ENCODE measurements at places on chromosomes 3 and 15. TPM values are rescaled to one million over a fixed set of nuclear protein-coding genes. Genes with fewer than 3 reads are reported as not detected.

GRCh38 chr3:111737706-111738086 lies 121.4 kb upstream of the PHLDB2 start:
- H3K36me3 ChIP-seq: no peaks in the 10 kb centered on the region
- H3K27me3 ChIP-seq: no peaks in the 10 kb centered on the region
- H3K4me1 ChIP-seq: no peaks in the 10 kb centered on the region
- no peak for DNase-seq
- H3K4me3 ChIP-seq: no peak overlapping the region

DNA sequence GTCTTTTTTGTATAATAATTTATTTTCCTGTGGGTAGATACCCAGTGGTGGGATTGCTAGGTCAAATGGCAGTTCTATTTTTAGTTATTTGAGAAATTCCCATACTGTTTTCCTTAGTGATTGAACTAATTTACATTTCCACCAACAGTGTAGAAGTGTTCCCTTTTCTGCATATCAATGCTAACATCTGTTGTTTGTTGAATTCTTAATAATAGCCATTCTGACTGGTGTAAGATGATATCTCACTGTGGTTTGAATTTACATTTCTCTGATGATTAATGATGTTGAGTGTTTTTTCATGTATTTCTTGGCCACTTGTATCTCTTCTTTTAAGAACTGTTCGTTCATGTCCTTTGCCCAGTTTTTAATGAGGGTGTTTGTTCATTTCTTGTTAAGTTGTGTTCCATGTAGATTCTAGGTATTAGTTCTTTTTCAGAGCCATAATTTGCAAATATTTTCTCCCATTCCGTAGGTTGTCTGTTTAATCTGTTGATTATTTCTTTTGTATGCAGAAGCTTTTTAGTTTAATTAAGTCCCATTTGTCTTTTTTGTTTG lies 713.3 kb upstream of the EPHA6 start:
- no peak overlapping the region for H3K4me3 ChIP-seq
- H3K36me3 ChIP-seq: no peaks in the 10 kb centered on the region
- no peak for DNase-seq
- no peaks in the 10 kb centered on the region for H3K27me3 ChIP-seq
- H3K27ac ChIP-seq: no peak overlapping the region
- no peaks in the 10 kb centered on the region for H3K4me1 ChIP-seq

- H3K4me3 ChIP-seq: no peak overlapping the region
- no peaks in the 10 kb centered on the region for H3K36me3 ChIP-seq
- no peak for DNase-seq
- H3K27ac ChIP-seq: no peak overlapping the region
- H3K4me1 ChIP-seq: no peaks in the 10 kb centered on the region
These were observed 141.9 kb downstream of the BBX start for GRCh38 chr3:107664614-107665013.

GRCh38 chr3:13288732-13289718 lies 131.1 kb downstream of the NUP210 start:
- H3K27me3 ChIP-seq: peaks cover 13% of the 10 kb centered on the region
- H3K36me3 ChIP-seq: no peaks in the 10 kb centered on the region
- H3K27ac ChIP-seq: no peak overlapping the region
- no peak overlapping the region for H3K4me3 ChIP-seq
- H3K4me1 ChIP-seq: no peaks in the 10 kb centered on the region

DNA sequence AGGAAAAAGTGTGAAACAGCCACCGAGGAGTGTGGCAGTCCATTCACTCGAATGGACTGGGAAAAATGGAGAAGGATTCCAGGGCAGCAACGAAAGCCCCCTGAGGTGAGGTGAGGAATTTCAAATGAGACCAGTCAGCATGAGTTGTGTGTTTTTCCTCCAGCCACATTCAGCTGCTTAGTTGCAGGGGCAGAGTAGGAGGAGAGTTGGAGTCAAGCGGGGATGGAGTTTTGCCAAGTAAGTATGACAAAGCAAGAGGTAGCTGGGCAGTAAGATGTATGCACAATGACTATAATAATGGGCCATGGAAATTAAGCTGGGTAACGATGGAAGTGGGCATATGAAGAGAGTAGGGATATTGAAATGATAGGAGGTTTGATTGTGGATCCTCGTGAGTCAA lies 64.4 kb downstream of the CCDC54 start:
- H3K36me3 ChIP-seq: no peaks in the 10 kb centered on the region
- H3K4me3 ChIP-seq: no peak overlapping the region
- no peaks in the 10 kb centered on the region for H3K27me3 ChIP-seq
- no peaks in the 10 kb centered on the region for H3K4me1 ChIP-seq
- DNase-seq: no peak

GRCh38 chr3:122691195-122691594 lies 10.6 kb downstream of the PARP14 start:
- H3K27ac ChIP-seq: no peak overlapping the region
- no peaks in the 10 kb centered on the region for H3K27me3 ChIP-seq
- no peak overlapping the region for H3K4me3 ChIP-seq

GRCh38 chr3:129596194-129597086 lies 10.0 kb downstream of the PLXND1 start:
- no peaks in the 10 kb centered on the region for H3K27me3 ChIP-seq
- peak; percentile 67 for DNase-seq
- peak overlapping the region; percentile 69 for H3K27ac ChIP-seq
- H3K4me3 ChIP-seq: no peak overlapping the region

GRCh38 chr15:29696950-29697738 lies 125.1 kb downstream of the TJP1 start:
- no peak overlapping the region for H3K4me3 ChIP-seq
- H3K27ac ChIP-seq: no peak overlapping the region
- H3K36me3 ChIP-seq: no peaks in the 10 kb centered on the region

- H3K4me3 ChIP-seq: no peak overlapping the region
- DNase-seq: no peak
- H3K36me3 ChIP-seq: no peaks in the 10 kb centered on the region
- peaks cover 6% of the 10 kb centered on the region for H3K4me1 ChIP-seq
These were observed 19.6 kb upstream of the RNU6-1 start for GRCh38 chr15:67859331-67859946.

- no peak overlapping the region for H3K27ac ChIP-seq
- no peak for DNase-seq
- no peak overlapping the region for H3K4me3 ChIP-seq
- no peaks in the 10 kb centered on the region for H3K4me1 ChIP-seq
- no peaks in the 10 kb centered on the region for H3K36me3 ChIP-seq
These were observed 64.3 kb upstream of the GOLGA8B start for GRCh38 chr15:34647569-34648293.

DNA sequence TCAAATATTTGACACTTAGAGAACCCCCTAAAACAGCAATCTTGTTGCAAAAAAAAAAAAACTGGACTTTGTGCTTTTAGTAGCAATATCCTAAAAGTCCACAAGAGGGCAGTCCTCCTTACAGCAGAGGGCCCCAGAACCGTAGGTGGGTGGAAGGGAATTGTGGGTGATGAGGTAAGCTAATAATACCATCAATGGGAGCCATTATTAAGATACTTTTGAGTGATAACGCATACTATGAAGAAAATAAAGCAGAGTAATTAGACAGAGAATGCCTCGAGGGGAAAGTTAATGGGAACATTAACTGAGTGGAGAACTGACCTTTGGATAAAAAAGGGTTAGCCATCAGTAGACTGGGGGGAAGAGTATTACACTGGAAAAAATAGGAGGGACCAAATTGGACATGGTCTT lies 229.9 kb downstream of the THRB start:
- no peaks in the 10 kb centered on the region for H3K36me3 ChIP-seq
- no peak overlapping the region for H3K4me3 ChIP-seq
- no peak overlapping the region for H3K27ac ChIP-seq
- no peaks in the 10 kb centered on the region for H3K27me3 ChIP-seq

- no peaks in the 10 kb centered on the region for H3K27me3 ChIP-seq
- H3K4me1 ChIP-seq: no peaks in the 10 kb centered on the region
- no peak overlapping the region for H3K4me3 ChIP-seq
- no peak for DNase-seq
These were observed 35.2 kb downstream of the RAB6B start for GRCh38 chr3:133860519-133860918.

GRCh38 chr3:55690177-55690576 lies 203.1 kb upstream of the WNT5A start:
- no peak overlapping the region for H3K4me3 ChIP-seq
- no peaks in the 10 kb centered on the region for H3K4me1 ChIP-seq
- no peak for DNase-seq
- H3K27ac ChIP-seq: no peak overlapping the region
- no peaks in the 10 kb centered on the region for H3K27me3 ChIP-seq
- H3K36me3 ChIP-seq: no peaks in the 10 kb centered on the region

GRCh38 chr3:148737104-148737530 lies 39.4 kb downstream of the AGTR1 start:
- DNase-seq: no peak
- no peak overlapping the region for H3K27ac ChIP-seq
- H3K27me3 ChIP-seq: no peaks in the 10 kb centered on the region
- H3K4me1 ChIP-seq: no peaks in the 10 kb centered on the region
- no peaks in the 10 kb centered on the region for H3K36me3 ChIP-seq
- no peak overlapping the region for H3K4me3 ChIP-seq

- H3K27me3 ChIP-seq: no peaks in the 10 kb centered on the region
- H3K4me3 ChIP-seq: no peak overlapping the region
- no peaks in the 10 kb centered on the region for H3K4me1 ChIP-seq
- no peak for DNase-seq
- no peak overlapping the region for H3K27ac ChIP-seq
- H3K36me3 ChIP-seq: no peaks in the 10 kb centered on the region
These were observed 43.9 kb upstream of the TRPM1 start for GRCh38 chr15:31145271-31145911.

DNA sequence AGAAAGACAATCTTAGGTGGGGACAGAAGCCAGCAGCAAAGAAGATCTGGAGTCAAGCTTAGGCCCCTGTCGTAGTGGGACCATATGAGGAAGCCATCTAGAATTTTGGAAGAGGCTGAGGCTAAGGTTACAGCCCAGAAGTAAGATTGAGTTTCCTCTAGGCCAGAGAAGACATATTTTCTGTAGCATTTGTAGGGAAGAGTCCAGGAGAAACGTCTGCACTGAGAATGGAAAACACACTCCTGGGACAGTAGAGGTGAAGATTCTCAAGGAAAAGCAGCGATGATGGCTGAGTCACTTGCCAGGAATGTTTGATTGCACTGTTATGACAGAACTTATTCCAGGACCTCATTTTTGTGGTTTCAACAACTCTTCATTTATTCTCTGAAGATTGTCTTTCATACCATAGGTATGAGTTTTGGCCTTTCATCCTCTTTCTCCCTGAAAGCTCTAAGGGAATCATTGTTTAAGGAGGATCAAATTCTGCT lies 107.2 kb downstream of the GTPBP8 start:
- H3K27ac ChIP-seq: no peak overlapping the region
- no peaks in the 10 kb centered on the region for H3K4me1 ChIP-seq
- H3K4me3 ChIP-seq: no peak overlapping the region
- no peaks in the 10 kb centered on the region for H3K36me3 ChIP-seq

- no peak overlapping the region for H3K4me3 ChIP-seq
- H3K36me3 ChIP-seq: no peaks in the 10 kb centered on the region
- no peaks in the 10 kb centered on the region for H3K4me1 ChIP-seq
- no peak overlapping the region for H3K27ac ChIP-seq
These were observed 31.7 kb downstream of the CADPS start for GRCh38 chr3:62843508-62843907.

- H3K36me3 ChIP-seq: no peaks in the 10 kb centered on the region
- H3K4me3 ChIP-seq: no peak overlapping the region
- no peak overlapping the region for H3K27ac ChIP-seq
- DNase-seq: no peak
These were observed 245.2 kb downstream of the TLE3 start for GRCh38 chr15:69852482-69852881.

- H3K27ac ChIP-seq: no peak overlapping the region
- no peaks in the 10 kb centered on the region for H3K27me3 ChIP-seq
- DNase-seq: no peak
- no peaks in the 10 kb centered on the region for H3K36me3 ChIP-seq
- H3K4me3 ChIP-seq: no peak overlapping the region
These were observed 7.8 kb upstream of the LIPC start for GRCh38 chr15:58423831-58424608.

- H3K36me3 ChIP-seq: no peaks in the 10 kb centered on the region
- H3K4me1 ChIP-seq: no peaks in the 10 kb centered on the region
- H3K27ac ChIP-seq: no peak overlapping the region
- no peak for DNase-seq
These were observed 82.9 kb downstream of the CHDH start for GRCh38 chr3:53763353-53763752.

- DNase-seq: no peak
- no peak overlapping the region for H3K27ac ChIP-seq
- no peaks in the 10 kb centered on the region for H3K36me3 ChIP-seq
- H3K27me3 ChIP-seq: no peaks in the 10 kb centered on the region
These were observed 30.4 kb downstream of the ATG3 start for GRCh38 chr3:112531358-112531781.

GRCh38 chr15:74196175-74196574 lies 6.4 kb downstream of the STRA6 start:
- peak; percentile 85 for DNase-seq
- H3K4me1 ChIP-seq: peaks cover 4% of the 10 kb centered on the region
- H3K36me3 ChIP-seq: no peaks in the 10 kb centered on the region
- no peaks in the 10 kb centered on the region for H3K27me3 ChIP-seq

DNA sequence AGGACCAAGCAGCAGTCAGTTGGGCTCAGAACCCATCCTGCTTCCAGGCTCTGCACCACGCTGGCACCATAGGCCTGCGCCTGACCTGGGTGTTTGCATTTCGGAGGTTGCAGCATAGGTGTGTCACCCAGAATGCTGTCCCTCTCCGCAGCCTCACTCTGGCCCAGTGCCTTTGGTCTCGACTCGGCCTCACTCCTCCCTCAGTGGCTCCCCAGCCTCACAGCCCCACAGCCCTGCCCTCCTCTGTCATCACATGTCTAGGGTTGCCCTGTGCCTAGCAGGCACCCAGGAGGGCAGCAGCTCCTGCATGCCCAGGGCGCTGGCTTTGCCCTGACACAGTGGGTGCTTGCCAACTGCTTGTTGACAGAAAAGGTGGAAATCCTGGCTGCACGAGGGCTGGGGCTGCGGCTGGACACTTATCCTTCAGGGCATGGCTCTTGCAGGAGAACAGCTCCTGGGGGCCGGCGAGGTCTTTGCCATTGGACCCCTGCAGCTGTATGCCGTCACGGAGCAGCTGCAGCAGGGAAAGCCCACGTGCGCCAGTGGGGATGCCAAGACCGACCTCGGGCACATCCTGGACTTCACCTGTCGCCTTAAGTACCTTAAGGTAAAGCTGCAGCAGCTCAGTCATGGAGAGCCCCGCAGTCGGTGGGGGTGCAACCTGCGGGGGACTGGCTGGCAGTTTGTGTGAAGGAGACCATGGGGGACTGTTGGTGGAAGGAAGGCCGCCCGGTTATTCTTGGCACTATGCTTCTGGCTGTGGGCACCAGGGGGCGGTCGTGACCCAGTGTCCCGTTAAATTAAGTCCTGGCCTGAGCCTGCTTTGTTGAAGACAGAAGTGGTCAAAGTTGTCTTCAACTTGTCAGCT lies 16.2 kb downstream of the NISCH start:
- H3K4me3 ChIP-seq: no peak overlapping the region
- H3K36me3 ChIP-seq: peaks cover 5% of the 10 kb centered on the region
- H3K27me3 ChIP-seq: no peaks in the 10 kb centered on the region
- H3K27ac ChIP-seq: no peak overlapping the region
- no peaks in the 10 kb centered on the region for H3K4me1 ChIP-seq

Gene SOX2
- 0.35 TPM for total RNA-seq

Gene ZDHHC23
- total RNA-seq: 31.3 TPM

Gene PARP15
- 0.74 TPM for total RNA-seq

Gene CCDC14
- total RNA-seq: 69.5 TPM

Gene TCAIM
- total RNA-seq: 26.2 TPM

Gene GPR160
- 78.4 TPM for total RNA-seq

Gene SLC38A3
- total RNA-seq: 0.24 TPM

Gene FILIP1L
- total RNA-seq: 3.7 TPM

Gene TIMP4
- 2.0 TPM for total RNA-seq

Gene SI
- total RNA-seq: 42.4 TPM

Gene GPR176
- 2.2 TPM for total RNA-seq

Gene STRIT1
- not detected for total RNA-seq

Gene GOLGA6L4
- 2.5 TPM for total RNA-seq

Gene SLC24A5
- total RNA-seq: not detected

Gene PRSS50
- not detected for total RNA-seq

Gene HAUS2
- total RNA-seq: 21.3 TPM

Data from colonic mucosa (tissue), 4 donors.